ENCODE measurements at places on chromosomes 2 and 18.

DNA sequence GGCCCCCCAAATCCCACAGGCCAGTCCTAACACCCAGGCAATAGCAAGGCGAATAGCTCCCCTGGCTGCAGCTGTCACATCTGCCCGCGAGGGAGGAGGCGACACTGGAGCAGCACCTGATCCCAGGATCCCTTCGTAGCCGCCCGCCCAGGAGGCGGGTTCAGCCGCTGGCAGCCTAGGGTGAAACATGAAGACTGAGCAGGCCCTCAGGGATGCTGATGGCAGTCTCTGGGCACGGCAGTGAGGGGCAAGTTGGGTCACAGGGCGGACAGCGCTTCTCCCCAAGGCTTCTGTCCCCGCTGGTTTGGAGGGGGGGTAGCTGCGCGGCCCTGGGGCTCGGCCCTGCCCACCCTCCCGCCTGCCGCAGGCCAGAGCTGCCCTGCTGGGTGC is 1.9 kb downstream of the DNMT3A start:
- no peak for DNase-seq

GRCh38 chr2:61727746-61728145 is 126.1 kb downstream of the FAM161A start:
- no peak for DNase-seq

GRCh38 chr2:230891064-230891463 is 26.3 kb downstream of the ITM2C start:
- DNase-seq: no peak

DNA sequence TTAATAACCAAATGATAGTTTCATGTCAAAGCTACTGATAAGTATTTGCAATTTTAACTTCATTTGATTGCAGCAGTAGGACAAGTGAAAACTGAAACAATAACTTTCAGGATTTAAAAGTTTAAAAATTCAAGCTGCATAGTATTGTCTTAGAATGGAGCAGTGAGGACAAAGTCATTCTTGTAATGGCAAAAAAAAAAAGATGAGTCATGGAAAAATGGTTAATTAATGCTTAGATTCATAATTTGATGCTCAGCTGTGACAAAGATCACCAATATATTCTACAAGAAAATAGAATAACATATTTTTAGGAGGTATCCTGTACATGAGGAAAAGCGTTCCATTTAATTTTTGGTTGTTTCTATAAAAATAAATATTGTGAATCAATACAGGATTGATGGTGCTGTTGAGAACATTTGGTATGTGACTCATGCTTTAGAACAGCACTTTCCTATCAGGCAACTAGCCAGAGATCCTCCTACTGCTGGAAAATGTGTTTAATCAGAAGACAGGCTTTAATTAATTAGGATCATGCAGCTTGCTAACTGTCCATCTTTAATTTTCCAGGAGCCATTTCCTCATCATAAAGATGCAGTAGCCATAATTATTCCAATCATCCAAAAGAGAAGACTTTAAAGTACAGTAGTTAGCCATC is 239.0 kb upstream of the MMADHC start:
- no peak for DNase-seq

GRCh38 chr18:10055125-10055750 is 141.4 kb downstream of the VAPA start:
- no peak for DNase-seq

GRCh38 chr2:235144291-235144690 is 192.5 kb downstream of the SH3BP4 start:
- DNase-seq: no peak

- DNase-seq: no peak
Observed at GRCh38 chr2:106201661-106202060, 7.6 kb upstream of the UXS1 start.

GRCh38 chr18:13893418-13893760 is 21.9 kb downstream of the MC2R start:
- no peak for DNase-seq

GRCh38 chr2:42970151-42970550 is 177.8 kb upstream of the HAAO start:
- no peak for DNase-seq

DNA sequence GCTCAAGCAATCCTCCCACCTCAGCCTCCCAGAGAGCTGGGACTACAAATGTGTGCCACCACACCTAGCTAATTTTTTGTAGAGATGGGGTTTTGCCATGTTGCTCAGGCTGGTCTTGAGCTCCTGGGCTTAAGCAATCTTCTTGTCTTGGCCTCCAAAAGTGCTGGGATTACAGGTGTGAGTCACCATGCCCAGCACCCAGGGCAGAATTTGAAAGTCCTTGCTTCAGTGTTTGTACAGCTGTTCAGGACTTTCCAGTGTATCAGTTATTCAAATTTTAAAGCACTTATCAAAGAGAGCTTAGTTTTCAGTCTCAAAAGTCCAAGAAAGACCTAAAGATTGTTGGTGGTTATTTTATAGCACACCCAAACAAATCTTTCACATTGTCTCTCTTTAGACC is 43.6 kb upstream of the VPS54 start:
- DNase-seq: no peak

GRCh38 chr2:56519806-56520205 is 336.0 kb downstream of the CCDC85A start:
- no peak for DNase-seq

GRCh38 chr2:70936979-70937811 is 1.5 kb downstream of the ATP6V1B1 start:
- DNase-seq: no peak

DNA sequence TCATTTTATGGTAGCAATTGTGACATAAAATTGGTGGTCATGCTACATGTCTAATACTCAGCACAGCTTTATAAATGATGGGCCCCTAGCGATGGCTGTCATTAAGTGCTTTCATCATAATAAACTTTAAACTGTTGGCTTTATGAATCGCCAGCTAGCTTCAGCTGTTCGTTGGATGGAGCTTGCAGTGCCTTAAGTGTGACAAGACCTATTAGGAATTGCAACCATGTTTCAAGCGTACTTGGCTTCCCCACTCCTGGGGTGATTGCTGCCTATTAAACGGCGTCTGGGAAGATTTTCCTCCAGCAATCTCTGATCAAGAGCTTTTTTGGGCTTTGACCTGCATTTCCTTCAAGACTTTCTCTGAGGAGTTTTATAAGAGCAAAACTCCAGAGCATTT is 164.5 kb upstream of the SIX3 start:
- DNase-seq: no peak

All from urinary bladder (tissue), 4 donors.